ENCODE measurements at places on chromosomes 11 and 22. TPM values are rescaled to one million over a fixed set of nuclear protein-coding genes. Genes with fewer than 3 reads are reported as not detected.

The SLN gene
- not detected for total RNA-seq

The MMP12 gene
- not detected for total RNA-seq

The LRP5 gene
- total RNA-seq: 3.0 TPM

The PLA2G6 gene
- 91.4 TPM for total RNA-seq

The ANO1 gene
- total RNA-seq: 0.34 TPM

The SCGB1D2 gene
- total RNA-seq: not detected

The PLA2G3 gene
- not detected for total RNA-seq

The UBQLN3 gene
- total RNA-seq: 0.20 TPM

The SAMM50 gene
- 26.0 TPM for total RNA-seq

The RASGRP2 gene
- 464 TPM for total RNA-seq

The P2RY6 gene
- not detected for total RNA-seq

DNA sequence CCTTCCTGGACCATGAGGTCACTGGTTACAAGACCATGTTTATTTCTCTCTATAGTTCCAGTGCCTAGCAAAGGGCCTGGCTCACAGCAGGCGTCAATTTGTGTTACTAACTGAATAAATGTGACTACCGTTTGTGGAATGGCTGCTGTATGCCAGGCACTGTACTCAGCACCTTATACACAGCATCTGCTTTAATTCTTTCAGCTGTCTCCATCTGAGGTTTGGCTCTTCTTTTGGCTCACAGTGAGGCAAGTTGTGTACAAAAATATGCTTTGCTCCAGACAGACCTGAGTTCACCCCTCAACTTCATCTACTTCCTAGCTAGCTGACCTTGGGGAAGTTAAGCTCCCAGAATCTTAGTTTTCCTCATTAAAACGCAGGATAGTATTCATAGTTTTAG is 75.3 kb upstream of the PHOX2A start:
- no peak for DNase-seq

DNA sequence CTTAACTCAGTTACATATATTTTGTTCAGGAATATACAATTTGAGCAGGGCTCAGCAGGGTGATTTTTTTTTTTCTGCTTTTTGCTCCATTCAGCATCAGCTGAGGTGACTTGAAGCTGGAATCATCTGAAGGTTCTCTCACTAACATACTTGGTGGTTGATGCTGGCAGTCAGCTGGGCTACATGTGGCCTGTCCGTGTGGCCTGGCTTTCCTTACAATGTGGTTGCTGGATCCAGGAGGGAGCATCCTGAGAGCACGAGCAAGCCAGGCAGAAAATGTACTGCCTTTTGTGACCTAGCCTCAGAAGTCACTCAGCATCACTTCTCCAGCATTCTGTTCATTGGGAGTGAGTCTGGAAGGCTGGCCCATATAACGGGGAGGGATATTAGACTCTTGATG is 151.6 kb upstream of the E2F8 start:
- no peak for DNase-seq

DNA sequence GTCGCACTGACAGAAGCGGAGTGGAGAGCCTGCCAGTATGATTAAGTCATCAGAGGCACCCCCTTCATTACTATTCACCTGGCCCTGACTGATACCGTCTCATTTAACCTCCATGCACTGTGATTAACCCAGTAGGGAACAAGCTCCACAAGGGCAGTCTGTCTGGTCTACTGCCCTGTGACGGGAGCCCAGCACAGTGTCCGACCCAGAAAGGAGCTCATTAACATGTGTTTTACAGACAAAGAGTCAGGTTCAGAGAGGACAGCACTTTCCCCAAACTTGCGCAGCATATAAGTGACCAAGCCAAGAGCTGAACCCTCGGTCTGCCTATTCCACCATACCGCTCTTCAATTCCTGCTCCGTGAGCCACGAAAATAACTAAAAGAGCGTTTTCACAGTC is 129.5 kb downstream of the RRAS2 start:
- DNase-seq: no peak

DNA sequence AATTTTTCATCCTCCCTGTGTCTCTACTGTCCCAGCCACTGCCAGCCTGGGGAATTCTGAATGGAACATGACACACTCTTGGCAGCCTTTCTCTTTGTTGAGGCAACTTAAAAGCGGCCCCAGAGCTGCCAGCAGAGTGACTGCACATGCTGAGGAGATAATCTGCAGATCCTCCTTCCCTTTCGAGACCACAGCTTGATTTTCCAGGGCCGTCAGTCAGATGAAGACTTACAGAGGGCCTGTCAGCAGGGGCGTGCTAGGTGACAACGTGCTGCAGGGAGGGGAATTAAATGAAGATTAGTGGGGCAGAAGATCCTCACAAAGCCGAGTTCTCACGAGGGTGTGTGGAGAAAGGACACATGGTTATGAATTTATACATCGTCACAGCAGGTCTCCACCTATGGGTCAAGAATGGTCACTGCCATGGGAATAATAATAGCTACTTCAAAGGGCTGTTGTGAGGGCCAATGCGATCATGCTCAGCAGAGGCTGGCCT is 193.5 kb upstream of the PITPNB start:
- no peak for DNase-seq

GRCh38 chr11:10634407-10634806 is 59.1 kb downstream of the IRAG1 start:
- no peak for DNase-seq

GRCh38 chr11:37788141-37788877 is 1190.3 kb upstream of the RAG2 start:
- DNase-seq: no peak

DNA sequence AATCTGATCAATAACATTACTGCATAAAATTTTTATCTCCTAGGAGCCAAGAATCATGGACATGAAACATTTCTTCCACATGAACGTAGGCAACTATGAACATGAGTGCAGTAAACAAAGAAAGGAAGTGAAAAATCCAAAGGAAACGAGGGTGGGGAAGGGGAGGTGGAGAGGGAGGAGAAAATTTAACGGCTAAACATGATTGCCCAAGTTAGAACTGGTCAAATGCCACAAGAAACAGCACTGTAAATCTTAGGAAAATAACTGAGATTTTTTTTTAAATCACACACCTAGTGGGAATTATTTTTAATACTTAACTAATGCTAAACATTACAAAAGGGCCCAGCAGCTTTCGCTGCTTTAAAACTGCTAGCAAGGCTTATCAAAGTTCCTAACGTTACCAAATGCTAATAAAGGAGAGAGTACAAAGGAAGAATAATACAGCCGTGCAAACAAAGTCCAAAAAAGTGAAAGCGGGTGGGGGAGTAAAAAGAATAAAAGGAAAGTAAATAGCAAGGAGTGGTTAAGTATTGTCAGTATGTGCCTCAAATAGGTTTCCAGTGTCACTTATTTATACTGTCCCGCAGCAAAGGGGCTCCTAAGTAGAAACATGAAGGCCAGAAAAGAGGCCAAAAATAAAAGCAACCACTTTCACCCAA is 13.7 kb downstream of the NARS2 start:
- DNase-seq: no peak

DNA sequence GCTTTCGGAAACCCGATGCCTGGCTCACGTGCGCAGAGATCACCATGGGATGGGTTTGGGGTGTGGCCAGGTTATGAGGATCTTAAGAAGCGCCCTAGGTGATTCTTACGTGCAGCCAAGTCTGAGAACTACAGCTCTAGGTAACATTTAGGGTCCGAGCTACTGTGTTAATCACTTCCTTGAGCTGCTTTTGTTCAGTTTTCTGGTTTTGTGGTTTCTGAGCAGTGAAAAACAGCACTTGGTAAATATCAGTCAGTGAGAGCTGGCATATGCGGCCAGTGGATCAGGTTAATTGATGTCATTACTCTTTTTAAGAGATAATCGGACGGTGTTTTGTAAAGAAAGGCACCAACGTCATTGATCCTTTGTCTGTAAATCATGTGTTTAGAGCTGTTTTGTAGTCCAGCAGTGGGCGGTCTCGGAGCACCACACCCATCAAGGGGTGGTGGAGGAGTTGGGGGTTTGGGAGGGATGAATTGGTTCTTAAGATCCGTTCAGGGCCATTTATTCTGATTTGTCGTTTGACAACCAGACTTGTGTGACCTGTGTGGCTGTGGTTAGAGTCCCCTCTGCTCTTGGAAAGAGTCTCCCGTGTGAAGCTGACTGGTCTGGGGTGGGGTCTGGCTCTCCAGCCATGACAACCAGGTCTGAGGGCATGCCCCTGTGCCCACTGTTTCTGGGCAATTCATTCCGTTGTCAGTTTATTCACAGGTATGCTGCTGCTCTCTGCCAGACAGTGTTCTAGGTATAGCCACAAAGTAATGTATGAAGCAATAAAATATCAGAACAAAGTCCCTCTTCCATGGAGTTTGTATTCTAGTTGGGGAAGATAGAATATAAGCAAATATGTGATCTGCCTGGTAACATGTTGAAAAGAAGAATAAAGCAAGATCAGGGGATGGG is 61.9 kb upstream of the SORL1-AS1 start:
- DNase-seq: no peak

- DNase-seq: no peak
Measured at GRCh38 chr11:131037873-131038272, 121.6 kb upstream of the SNX19 start.

DNA sequence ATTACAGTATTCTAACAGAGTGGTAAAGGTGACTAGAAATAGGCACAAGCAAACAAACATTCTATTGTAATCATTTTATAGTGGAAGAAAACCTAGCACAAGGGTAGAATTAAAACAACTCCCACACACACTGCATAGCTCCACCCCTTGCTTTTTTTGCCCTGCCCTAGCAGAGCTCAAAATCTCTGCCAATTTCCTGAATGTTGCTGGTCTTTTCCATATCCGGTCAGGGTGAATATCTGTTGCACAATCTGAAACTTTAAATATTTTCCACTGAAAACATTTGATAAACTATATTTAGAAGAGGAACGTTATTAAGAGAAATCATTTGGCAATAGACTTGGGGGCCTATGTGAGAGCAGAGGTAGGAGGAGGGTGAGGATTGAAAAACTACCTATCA is 2.7 kb downstream of the SPA17 start:
- DNase-seq: no peak

- DNase-seq: no peak
Measured at GRCh38 chr22:17938484-17938924, 85.9 kb downstream of the MICAL3 start.

DNA sequence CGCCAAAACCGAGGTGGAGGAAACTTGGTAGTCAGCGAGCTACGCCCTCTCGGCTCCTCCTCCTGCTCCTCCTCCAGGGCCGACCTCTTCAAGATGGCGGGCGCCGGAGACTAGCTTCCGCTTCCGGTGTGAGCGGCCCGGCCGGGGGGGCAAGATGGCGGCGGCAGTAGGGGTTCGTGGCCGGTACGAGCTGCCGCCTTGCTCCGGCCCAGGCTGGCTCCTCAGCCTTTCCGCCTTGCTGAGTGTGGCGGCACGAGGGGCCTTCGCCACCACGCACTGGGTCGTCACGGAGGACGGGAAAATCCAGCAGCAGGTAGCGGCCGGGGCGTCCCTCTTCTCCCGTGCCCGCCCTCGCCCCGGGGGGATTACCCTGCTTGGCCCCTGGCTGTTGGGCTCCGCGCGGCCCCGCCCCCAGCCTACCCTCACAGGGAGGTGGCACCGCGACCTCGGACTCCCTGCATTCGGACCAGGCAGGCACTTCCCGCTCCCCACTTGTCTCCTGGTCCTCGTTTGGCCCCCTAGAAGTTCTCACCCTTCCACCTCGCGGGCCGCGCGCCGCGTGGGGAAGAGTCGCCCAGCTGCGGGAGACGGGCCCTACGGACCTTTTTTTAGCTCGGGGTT is at the start of gene TTC17:
TTC17 (plus strand) TSS at position 120 of the 621 bp plus-strand sequence; CDS start at position 155, 35 bp downstream.
- DNase-seq: peak; percentile 89

DNA sequence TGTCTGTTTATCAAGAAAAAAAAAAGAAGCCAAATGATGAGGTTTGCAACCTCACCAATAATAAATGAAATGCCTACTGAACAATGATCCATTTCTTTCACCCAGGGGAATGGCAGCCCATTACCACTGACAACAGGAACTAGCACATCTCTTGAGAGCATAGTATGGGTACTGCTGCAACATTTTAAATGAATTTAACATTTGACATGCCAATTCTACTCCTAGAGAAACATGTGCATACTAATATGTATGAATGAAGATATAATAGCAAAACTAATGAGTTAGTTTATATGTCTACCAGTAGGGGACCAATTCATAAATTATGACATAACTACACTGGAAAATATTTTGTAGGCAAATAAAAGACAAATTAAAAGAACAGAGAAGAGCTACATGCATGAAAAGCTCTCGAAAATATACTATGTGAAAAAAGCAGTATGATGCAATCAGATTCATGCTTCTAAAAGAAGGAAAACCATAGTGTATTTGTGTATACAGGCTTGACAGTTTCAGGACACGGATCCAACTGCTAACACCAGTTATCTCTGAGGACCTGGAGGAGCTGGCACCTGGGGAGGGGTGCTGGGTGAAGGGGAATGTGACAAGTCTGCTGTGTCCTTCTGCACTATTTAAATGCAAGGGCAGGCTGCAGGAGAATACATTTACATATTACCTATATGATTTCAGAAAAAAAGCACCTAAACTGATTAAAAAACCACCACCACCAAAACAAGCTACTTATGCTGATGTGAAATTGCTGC is 6.9 kb downstream of the SMCO4 start:
- DNase-seq: no peak

DNA sequence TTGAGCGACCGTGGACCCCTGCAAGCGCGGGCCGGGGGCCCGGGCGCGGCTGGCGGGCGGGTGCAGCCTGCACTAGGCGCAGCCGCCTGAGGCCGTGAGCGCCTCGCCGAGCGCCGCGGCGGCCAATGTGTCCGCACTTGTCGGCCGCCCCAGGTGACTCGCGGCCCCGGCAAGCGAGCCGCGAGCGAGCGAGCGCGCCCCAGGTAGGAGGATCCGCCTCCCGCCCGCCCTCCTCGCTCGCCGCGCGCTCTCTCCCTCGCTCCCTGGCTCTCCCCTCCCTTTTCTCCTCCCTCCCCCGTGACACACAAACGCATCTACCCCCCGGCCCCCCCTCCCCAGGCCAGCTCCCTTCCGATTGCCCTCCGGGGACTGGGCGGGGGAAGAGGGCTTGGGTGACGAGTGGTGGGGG is at the start of gene WNT7B:
WNT7B (minus strand) TSS at position 160 of the 409 bp plus-strand sequence. CDS start 408 bp downstream, outside the sequence.
- DNase-seq: no peak

DNA sequence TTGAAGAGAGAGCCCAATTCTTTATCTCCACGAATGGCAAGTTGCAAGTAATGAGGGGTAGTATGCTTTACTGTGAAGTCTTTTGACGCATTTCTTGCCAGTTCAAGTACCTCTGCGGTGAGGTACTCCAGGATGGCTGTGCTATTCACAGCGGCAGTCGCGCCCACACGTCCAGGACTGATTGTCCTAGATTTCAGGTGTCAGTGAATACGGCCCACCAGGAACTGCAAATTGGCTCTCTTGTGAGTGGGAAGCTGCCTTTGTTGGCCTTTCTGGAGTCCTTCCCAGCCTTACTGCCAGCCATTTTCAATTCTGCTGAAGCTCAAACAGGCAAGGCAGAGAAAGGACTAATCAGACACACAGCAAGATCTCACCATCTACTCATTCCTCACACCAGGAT is 8.5 kb downstream of the PPFIA1 start:
- no peak for DNase-seq

GRCh38 chr11:5891216-5891800 is 1.7 kb upstream of the OR52E5 start:
- DNase-seq: no peak
